ENCODE measurements at places on chromosomes 5 and 9.

DNA sequence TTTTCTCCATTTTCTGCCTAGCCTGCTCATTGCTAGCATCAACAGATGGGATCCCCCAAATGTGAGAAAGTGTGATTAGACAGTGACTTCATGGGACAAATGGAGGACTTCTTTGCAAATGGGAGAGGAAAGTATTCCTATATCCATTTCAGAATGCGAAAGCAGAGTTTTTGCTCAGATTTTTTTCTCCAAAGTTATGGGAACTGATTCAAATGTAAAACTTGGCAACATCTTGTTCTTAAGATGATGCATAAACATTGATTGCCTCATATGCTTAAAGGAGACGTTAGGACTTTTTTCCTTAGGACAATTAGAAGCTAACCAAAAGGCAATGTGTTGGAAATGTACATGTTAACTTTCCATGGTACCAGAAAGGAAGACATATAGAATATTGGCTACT lies 704.3 kb upstream of the ZNF608 start:
- DNase-seq, result no peak

DNA sequence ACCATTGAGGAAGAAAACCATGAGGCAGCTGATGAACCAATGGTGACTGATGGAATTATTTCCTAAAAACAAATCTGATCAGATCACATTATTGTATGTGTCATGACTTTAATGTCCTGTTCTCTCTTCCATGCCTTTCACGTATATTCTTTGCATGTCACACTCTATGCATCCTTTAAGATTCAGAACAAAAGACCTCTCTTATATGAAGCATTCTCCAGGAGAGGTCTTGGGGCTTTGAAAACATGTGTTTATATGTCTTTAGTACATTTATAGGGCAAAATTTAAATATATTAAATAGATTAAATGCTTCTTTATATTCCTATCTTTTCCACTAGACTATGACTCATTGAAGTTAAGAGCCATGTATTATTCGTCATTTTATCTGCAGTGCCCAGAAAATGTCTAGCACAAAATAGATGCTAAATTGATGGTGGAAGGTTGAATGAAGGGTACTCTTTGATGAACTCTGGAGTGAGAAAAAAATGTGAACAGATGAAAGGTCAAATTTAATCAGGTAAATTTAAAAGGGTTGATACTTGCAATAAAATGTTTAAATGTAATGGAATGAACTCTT lies 196.3 kb downstream of the PSAT1 start:
- DNase-seq, result no peak

- DNase-seq, result peak; percentile 55
Measured at GRCh38 chr5:119435436-119436132, 16.7 kb upstream of the HSD17B4 start.

DNA sequence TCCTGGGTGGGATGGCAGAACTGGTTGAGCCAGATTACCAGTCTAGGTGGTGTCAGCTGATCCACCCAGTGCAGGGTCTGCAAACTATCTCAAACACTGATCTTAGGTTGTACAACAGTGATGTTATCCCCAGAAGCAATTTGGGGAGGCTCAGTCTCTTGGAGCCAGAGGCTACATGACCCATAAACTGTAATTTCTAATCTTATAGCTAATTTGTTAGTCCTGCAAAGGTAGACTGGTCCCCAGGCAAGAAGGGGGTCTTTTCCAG lies 5.3 kb upstream of the ZNF366 start:
- DNase-seq, result no peak

DNA sequence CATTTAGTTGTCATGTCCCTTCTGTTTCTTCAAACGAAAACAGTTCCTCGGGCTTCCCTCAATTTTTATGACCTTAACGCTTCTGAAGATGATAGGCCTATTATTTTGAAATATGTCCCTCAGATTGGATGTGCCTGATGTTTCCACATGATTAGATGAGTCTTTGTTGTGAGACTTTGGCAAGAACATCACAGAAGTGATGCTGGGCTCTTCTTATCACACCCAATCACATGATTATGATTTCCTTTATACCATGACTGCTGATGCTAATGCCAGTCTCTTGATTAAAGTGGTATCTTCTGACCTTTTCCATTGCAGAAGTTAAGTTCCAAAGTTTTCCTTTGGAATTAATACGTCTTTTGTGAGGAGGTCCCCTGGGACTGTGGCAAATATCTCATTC lies 175.7 kb downstream of the SAXO1 start:
- no peak for DNase-seq

GRCh38 chr9:105887679-105888078 lies 193.3 kb downstream of the TMEM38B start:
- no peak for DNase-seq

- no peak for DNase-seq
Measured at GRCh38 chr9:99896119-99896518, 10.3 kb upstream of the STX17 start.

DNA sequence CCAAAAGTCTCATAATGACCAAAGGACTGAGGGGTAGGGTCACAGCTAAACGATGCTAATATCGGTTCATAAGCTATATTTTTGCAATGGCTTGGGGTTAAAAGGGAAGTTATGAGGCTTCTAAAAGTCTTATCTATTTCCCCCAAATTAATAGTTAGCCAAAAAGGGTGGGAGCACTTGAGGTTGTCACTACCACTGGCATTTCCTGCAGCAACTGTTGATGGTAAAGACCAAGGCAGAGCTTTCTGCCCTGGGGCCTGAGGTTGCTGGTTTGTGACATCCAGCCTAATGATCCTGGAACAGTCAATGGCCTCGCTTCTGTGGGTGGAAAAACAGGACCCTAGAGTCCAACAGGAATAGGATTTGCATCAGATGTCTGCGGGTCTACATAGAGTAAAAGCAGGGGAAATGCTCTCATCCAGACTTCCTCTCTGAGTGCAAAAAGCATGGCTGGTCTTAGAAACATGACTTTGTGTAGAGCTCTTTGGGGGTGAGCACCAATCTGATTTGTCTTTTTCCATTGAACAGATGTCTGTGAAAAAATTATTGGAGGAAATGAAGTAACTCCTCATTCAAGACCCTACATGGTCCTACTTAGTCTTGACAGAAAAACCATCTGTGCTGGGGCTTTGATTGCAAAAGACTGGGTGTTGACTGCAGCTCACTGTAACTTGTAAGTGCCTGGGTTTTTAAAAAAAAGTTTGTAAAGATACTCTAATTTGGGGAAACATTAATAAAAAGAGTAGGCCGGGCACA lies 2.7 kb downstream of the GZMA start:
- DNase-seq, result no peak

DNA sequence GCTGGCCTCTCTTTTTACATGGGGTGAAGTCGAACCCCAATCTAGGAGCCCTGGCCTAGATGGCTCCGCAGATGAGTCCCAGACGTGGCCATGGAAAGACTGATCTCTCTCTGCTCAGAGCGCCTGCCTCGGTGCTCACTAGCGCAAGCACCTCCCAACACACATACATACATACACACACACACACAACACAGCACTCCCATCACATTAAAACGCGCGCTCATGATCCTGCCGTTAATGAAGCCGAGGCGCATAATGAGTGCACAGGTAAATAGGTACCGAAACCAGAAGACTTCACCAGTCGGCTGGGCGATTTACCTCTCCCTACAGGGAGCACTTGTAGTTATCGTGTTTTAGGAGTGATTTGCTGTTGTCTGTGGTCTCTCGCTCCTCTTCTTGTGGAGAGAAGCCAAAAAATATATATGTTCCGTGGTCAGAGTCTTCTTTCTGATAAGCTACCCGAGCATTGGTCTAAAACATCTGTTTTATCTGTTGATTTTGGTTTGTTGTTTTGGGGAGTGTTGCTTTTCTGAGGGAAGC lies 207.7 kb downstream of the MEF2C start:
- DNase-seq, result no peak

- no peak for DNase-seq
Measured at GRCh38 chr9:38432922-38433510, 8.8 kb upstream of the IGFBPL1 start.

- no peak for DNase-seq
Measured at GRCh38 chr9:27963836-27964235, 390.6 kb upstream of the C9orf72 start.

DNA sequence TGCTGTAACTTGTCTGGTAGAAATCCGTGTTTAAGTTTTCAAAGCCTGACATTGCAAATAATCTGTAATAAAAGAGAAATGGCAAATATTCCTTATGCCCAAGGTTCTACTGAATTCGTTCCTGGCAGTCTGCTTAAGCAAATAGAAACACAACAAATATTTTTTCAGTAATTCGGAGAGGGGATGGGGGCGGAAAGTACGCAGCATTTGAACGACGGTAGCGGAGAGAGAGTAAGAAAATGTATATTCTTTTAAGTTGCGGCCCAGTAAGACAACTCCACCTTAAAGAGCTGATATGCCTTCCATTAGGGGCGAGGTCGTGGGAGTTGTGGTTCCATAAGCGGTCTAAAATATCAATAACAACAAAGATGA lies 569 bp downstream of the YIPF5 start:
- no peak for DNase-seq

- no peak for DNase-seq
Measured at GRCh38 chr9:70324963-70325362, 66.2 kb downstream of the SMC5 start.

DNA sequence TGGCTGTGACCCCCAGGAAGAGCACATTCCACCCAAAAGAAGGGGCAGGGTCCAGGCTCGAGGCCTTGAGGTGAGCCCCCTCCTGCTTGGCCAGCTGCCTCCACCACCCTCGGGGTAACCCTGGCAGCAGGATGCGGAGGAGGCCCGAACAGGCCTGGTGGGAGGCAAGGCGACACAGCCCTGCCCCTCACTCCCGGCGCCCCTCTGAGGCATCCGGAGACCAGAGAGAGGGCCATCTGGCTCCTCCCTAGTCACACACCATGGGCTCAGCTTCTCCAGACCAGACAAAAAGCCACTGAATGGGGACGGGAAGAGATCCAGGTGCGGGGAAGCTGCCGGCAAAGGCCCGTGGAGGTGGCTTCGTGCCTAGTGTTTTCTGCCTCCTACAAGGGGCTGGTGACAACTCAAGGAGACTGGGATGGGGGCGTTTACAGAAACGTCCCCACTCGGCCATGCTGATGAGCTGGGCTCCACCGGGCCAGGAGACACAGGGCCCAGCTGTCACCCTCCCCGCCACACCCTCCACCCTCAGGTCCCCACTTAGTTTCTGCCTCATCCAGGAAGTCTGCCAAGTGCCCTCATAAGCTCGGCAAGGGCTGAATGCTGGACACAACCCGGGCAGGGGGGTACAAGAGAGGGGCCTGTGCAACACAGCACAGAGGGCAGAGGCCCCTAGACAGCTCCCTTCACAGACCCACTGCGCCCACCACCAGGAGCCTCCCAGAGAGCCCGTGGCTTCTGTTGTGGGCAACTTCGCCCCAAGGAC lies 41.9 kb downstream of the NACC2 start:
- DNase-seq, result no peak

DNA sequence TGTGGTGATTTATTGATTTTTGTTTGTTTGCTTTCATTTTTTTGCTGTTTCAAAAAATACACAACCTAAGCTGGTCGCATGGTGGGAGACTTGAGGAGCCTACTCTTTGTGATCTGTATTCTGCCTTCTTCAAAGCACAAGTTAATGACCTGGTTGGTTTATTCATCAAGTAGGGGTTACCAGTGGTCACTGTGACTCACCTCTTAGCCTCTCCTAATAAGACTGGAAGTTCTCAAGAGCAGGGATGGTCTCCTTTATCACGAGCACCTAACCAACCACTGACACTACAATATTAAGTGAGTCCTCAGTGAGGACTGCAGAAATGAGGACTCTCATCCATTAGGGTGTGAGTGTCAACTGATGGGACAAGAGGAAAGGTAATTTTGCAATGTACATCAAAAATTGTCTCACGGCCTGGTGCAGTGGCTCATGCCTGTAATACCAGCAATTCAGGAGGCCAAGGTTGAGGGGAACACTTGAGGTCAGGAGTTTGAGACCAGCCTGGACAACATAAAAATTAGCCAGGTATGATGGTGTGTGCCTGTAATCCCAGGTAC lies 13.6 kb upstream of the MTMR12 start:
- DNase-seq, result no peak

GRCh38 chr5:42168091-42168670 lies 243.1 kb downstream of the FBXO4 start:
- no peak for DNase-seq

DNA sequence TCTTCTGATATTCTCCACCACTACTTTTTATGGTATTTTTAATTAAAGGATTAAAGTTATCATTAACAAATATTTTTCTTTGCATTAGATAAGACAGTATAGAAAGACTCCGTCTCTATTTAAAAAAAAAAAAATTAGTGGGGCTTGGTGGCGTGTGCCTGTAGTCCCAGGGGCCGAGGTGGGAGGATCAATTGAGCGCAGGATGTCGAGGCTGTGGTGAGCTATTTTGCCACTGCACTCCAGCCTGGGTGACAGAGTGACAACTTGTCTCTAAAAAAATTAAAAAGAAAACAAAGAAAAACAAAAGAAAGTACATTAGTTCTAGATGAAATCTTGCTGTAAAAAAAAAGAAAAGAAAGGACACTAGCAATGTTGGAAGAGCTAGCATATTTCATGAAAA lies 97.4 kb upstream of the IL6ST start:
- no peak for DNase-seq

GRCh38 chr5:96601715-96602244 lies 60.4 kb upstream of the CAST start:
- DNase-seq, result peak; percentile 51

DNA sequence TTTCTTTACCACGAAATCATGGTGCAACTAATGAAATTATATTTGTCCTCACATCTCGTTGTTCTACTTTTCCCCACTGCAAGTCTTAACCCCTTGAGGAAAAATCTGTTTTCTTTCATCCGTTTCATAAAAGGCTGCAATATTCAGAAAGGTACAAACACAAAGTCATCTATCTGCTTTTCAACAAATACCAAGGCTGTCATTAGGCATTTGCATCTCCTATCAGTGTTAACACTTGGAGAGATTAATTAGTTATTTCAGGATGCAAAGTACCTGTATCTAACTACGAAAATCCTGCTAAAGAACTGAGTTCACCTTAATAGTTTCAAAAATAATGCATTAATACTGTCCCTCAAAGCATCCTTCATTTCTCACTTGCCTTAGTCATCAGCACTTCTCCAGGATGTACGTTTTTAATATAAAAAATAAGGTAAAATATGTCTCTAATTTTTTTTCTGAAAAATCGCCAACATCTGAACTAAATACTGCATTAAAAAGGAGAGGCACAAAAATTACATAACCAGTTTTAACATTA lies 1.8 kb downstream of the ARRDC3 start:
- no peak for DNase-seq

- no peak for DNase-seq
Measured at GRCh38 chr9:85258823-85259370, 482.9 kb downstream of the AGTPBP1 start.

- DNase-seq, result no peak
Measured at GRCh38 chr5:143559586-143560109, 156.2 kb upstream of the NR3C1 start.

DNA sequence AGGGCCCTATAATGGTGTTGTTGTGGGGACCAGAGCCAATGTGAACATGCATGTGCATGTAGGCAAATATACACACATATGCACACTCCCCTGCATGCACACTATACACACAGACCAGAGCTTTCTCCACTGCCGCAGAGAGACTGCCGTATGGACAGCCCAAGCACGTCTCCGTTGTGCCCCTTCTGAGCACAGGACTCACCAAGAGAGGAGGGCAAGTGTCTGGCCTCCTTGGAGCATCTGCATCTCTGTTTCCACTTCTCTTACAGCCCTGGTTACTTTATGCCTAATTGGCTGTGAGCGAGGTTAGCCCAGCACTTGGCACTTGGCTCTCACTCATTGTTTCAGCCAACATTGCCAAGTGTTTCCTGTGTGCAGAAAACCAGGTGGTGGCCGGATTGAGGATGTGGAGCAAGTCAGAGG lies 30.4 kb downstream of the CSF2 start:
- DNase-seq, result no peak

- DNase-seq, result no peak
Measured at GRCh38 chr5:80809451-80809850, 150.7 kb upstream of the RASGRF2 start.

All from activated T-cell treated with anti-CD3 and anti-CD28 coated beads for 24 hours (primary cell).